ENCODE measurements at places on chromosomes 7 and 10.
A peak's percentile ranks its signal among the peaks of the same experiment; 100 is the strongest.

DNA sequence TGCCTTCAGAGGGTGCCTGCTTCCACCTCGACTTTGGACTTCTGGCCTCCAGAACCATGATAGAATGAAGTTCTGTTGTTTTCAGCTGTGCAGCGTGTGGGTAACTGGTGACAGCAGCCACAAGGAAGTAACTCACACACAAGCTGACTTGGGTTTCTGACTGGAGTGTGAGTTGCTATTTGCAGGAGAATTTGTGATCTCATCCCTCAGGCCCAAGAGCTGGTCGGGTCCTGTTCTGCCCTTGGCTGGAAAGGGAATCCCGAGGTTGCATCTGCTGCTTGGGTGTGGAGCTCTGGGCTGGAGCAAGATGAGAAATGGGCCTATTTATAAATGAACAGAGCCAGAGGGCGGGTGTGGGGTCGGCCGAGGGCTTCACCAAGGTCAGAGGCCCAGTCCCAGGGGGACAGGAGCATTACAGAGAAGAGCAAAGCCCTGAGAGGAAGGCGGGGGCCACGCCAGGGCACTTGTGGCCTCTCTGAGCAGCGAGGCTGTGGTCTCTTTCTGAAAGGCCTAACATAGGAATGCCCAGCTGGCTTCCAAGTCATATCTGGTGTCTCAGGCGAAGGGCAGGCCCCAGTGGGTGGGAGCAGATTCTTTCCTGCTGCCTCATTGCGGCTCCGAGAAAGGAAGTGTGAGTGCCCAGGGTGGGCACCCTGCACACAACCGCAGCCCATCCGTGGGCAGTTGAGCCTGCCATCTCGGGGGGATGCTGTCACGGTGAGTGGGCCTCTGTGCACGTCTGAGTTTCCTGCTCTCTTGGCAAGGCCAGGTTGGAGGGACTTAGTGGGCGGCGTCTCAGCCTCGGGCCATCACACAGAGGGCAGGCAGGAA lies 26.5 kb upstream of the C10orf71 start:
- DNase-seq, result no peak

DNA sequence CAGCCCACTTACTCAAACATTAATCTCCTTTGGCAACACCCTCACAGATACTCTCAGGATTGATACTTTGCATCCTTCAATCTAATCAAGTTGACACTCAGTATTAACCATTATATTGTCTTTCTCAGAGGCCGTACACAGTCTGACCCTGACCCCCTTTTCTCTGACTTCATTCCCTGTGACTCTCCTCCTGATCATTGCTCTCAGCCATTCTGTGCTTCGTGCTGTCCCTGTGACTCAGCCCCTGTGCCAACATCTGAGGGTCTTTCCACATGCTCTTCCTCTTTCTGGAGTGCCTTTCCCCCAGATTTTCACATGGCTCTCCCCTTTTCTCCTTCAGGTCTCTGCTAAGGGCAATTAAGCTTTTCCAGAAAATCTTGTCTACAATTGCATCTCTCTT lies 289.0 kb upstream of the PHYHIPL start:
- DNase-seq, result no peak

GRCh38 chr10:96511044-96511945 lies 2.4 kb downstream of the TLL2 start:
- DNase-seq, result no peak

DNA sequence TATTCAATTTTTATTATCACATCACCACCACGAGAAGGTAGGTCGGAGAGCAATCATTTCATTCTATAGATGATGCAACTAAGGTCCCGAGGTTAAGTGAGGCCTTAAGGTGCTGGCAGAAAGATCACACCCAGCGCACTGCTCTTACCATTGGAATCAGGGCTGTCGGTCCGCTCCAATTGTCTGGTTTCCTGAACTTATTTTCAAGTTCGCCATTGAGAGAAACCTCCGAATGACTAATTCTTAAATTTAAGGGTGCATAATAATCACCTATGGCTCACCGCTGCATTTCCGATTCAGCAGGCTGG lies 625 bp upstream of the GSTO2 start:
- DNase-seq, result no peak

DNA sequence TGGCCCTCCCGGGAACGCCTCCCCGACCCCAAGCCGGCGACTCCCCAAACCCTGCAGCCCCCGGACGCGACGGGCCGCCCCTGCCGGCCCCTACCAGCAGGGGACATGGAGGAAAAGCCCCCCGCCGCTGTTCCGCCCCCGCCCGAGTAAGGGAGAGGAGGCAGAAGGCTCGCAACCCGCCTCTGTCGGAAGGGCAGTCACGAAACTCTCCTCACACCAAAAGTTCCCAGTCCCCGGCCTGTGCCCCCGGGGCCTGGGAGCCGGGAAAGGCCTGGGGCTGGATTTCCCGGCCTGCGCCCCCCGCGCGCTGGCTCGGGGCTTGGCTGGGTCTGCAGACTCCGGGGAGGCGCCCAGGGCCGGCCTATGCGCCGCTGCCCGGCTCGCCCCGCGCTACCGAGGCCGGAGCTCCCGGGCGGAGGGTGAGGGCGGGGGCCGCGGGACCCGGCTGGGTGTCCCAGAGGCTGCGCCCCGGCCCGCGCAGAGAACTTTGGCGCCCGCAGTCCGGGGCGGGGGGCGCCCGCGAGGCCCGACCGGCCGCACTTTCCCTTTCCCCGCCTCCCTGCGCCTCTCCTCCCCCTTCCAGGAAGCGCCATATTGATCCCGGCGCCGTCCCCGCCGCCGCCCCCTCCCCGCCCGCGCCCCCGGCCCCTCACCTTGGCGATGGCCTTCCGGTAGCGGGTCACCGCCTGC lies 728 bp downstream of the PARD3 start:
- DNase-seq, result no peak

- no peak for DNase-seq
These were observed 17.0 kb upstream of the WAPL start for GRCh38 chr10:86538547-86538946.

GRCh38 chr7:143172354-143172753 lies 10.9 kb upstream of the TAS2R39 start:
- DNase-seq, result no peak

GRCh38 chr7:46658281-46658680 lies 737.2 kb upstream of the IGFBP3 start:
- no peak for DNase-seq

DNA sequence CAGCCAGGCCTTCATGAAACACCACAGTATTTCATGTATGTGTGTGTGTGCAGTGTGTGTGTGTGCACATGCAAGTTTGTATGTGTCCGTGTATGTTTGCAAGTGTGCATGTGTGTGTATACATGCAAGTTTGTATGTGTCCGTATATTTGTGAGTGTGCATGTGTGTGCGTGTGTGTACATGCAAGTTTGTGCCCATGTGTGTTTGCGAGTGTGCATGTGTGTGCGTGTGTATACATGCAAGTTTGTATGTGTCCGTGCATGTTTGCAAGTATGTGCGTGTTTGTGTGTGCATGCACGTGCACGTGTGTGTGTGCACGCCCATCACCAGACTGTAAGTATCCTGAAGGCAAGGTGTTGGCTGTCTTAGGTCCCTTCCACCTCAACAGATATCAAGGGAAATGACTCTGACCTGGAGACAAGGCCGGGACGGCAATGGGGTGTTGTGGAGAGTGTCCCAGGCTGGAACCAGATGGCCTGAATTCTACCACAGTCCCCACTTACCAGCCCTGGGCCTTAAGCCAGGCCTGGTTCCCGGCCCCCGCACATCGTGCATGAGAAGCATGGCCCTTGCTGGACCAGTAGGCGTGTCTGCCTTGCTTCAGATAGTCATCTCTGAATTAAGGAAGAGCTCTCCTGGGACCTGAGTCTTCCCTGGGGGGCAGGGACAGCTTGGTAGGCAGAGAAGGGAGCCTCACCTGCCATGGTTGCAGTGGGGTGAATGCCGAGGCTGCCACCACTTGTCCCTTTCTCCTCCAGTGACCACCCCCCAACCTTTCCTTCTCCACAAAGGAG lies 140.0 kb downstream of the GRK5 start:
- DNase-seq, result no peak

GRCh38 chr7:116674508-116675173 lies 2.6 kb downstream of the MET start:
- DNase-seq, result no peak

GRCh38 chr10:36489611-36490228 lies 635.7 kb upstream of the ANKRD30A start:
- DNase-seq, result no peak

DNA sequence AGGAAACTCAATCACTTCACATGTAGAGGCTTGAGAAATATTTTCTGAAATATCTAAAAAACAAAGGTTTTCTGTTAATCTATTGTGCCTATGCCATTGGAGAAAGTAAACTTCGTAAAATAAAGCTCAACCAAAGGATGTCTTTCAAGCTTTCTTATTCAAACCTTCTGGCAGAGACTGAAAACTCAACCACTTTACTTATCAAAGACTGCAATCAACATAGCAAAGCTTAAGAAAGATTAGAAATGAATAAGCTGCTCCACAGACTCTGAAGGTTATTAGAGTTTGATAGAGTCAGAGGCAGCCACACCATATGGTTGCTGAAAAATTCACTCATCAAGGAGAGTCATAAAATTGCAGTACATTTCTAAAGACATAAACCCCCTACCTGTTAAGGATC lies 245.8 kb upstream of the MEOX2 start:
- no peak for DNase-seq

DNA sequence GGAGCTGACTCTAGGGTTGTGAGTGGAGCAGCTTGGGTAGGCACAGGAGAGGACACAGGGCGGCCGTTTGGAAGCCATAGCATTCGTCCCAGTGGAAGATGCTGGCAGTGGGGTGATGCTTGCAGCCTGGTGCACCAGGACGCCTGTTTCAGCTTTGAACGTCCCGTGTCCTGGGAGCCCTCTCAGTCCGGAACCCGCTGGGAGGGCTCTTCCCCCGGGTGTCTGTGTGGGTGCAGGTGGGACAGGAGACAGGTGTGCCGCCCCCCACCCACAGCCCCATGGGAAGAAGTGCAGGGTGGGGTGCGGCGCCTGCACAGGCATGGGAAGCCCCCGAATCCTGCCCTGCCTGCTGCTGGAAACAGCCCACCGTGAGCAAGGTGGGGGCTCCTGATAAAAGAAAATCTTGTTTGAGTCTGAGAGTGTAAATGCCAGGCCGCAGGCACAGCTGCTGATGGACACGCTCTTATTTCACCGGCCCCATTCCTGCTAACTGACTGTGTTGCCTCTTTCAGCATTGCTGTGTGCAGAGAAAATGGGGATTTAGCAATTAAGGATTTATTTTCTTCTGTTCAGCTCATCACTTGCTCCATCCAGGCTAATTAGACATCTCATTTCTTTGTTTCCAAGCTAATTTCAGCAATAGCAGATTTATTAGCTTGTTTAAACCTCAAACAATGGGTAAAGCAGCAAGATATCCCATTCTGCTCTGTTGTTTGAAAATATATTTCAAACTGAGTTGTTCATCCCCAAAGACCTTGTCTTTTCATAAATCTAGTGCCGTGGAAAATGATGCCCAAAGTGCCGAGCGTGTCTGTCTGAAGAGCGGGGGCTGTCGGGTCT lies 54.9 kb upstream of the DPYSL4 start:
- no peak for DNase-seq

DNA sequence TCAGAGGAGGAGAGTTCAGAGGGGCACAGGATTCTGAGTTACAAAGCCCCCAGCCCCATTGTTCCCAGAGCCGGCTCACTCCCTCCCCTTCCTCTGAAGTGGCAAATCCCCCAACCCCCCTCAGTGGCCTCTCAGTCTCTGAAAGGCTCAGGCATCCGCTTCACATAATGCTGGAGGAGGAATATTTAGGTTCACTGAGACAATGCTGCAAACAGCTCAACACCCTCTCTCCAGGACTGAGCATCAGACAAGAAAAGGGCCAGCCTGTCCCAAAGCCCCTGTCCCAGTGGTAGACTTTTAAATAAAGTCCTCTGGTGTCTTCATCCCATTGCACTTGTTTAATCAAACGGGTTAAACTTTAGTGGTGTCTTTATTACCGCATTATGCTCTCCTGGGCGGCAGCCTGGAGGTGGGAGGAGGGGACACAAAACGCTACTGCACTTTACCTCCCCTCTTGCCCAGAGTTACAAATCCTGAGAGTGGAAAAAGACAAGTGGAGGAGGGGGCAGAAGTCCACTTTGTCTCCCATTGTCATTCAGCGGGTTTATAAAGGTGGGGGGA lies 257.9 kb downstream of the FGFR2 start:
- no peak for DNase-seq

GRCh38 chr10:117163061-117163953 lies 25.2 kb upstream of the VAX1 start:
- no peak for DNase-seq

DNA sequence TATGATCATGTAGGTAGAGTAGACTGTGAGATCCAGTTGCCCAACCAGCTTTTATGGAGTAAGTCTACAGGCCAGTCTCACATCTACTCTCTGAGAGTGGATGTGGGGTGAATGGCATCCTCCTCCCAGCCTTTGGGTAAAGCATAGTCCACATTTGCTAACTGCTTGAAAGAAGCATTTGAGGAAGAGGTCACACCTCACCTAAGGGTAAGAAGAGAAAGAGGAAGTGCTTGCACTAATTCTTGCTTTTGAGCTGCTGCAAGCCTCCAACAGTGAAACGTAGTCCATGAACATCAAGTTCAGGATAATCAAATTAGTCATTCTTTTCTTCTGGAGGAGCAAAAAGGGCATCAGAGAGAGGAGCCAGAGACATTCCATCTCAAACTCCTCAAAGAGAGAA lies 93.9 kb upstream of the AGR3 start:
- DNase-seq, result no peak

- peak; percentile 2 for DNase-seq
These were observed 649 bp downstream of the ACTR3B start for GRCh38 chr7:152759949-152760853.

GRCh38 chr7:154827007-154827406 lies 175.9 kb downstream of the PAXIP1 start:
- DNase-seq, result no peak

DNA sequence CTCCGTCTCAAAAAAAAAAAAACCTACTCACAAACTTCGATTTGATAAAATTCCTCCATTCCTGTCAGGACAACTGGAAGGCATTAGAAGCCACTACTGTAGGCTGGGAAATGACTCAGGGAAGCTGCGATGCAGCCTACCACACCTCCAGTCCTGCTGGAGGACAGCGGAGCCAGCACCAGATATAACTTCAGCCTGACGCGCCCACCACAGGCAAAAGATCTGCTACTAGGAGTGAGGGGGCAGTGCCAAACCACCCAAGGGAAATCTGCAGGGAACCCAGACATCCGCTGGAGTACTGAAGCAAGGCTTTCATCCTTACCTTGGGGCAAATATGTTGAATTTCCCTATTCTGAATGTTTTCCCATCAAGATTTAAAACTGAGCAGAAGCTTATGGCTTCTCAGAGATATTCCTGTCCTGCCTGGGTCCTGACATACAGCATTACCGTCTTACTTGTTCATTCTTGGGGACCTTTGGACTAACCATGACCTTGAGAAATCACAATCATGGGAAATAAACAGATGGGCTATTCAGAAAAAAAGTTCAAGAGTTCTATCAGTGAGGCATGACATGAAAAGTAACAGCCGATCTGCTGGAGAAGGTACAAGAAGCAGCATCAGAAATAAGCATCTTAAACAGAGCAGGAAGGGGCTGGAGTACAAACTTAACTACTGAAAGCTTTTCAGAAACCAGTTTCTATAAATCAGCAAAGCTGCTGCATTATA lies 20.4 kb downstream of the BCCIP start:
- no peak for DNase-seq

All from effector CD4-positive, alpha-beta T cell (primary cell).